Transverse colon (tissue), 4 donors: ENCODE measurements at places on chromosomes 11 and 22. TPM values are rescaled to one million over a fixed set of nuclear protein-coding genes. Genes with fewer than 3 reads are reported as not detected.
A peak's percentile ranks its signal among the peaks of the same experiment; 100 is the strongest.

Gene GRIK4
- total RNA-seq: not detected

Gene GDPD5
- total RNA-seq: 3.7 TPM

Gene TMEM191C
- 6.8 TPM for total RNA-seq

Gene ABCC8
- 3.2 TPM for total RNA-seq

- no peaks in the 10 kb centered on the region for H3K4me1 ChIP-seq
- H3K27me3 ChIP-seq: no peaks in the 10 kb centered on the region
- H3K36me3 ChIP-seq: no peaks in the 10 kb centered on the region
- no peak for DNase-seq
- no peak overlapping the region for H3K4me3 ChIP-seq
Measured at GRCh38 chr11:47869544-47870393, 21.6 kb upstream of the NUP160 start.

- peak; percentile 41 for DNase-seq
- H3K27me3 ChIP-seq: no peaks in the 10 kb centered on the region
- no peak within 1 kb of the TSS for H3K4me3 ChIP-seq
- peaks cover 8% of the 10 kb centered on the region for H3K4me1 ChIP-seq
- H3K36me3 ChIP-seq: no peaks in the 10 kb centered on the region
Measured at GRCh38 chr22:39097098-39098020, at the start of gene APOBEC3H. TSS of gene APOBEC3H (plus strand) at chr22:39097244. CDS start at chr22:39100279, 3,035 bp downstream.

DNA sequence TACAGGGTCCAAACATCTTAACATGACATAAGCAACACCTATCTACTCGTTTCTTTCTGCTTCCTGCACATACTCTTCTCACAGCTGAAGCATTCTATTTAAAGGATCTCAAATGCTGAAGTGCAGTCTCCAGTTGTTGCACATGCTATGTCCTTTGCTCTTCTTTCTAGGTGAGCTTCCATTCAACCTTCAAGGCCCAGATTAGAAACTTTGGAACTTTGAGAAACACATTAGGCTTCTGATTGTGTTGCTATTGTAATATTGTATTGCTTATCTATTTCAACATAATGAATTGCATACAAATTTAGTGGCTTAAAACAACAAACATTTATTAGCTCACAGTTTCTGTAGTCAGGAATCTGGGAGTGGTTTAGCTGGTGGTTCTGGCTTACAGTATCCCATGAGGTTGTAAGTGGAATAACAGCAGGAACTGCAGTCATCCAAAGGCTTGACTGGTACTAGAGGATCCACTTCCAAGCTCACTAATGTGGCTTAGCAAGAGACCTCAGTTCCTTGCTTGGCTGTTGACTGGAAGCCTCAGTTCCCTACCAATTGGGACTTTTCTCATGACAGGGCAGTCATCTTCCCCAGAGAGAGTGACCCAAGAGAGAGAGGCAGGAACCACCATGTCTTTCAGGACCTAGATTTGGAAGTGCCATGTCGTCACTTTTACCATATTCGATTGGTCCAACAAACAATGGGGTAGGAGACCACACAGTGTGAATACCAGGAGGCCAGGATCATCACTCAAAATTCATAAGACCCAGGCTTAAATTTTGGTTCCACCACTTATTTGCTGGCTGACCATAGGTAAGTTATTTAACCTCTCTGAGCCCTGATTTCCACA is 27.2 kb upstream of the RASSF10 start:
- no peak overlapping the region for H3K4me3 ChIP-seq
- H3K27ac ChIP-seq: no peak overlapping the region
- no peaks in the 10 kb centered on the region for H3K36me3 ChIP-seq
- H3K4me1 ChIP-seq: no peaks in the 10 kb centered on the region
- no peaks in the 10 kb centered on the region for H3K27me3 ChIP-seq

DNA sequence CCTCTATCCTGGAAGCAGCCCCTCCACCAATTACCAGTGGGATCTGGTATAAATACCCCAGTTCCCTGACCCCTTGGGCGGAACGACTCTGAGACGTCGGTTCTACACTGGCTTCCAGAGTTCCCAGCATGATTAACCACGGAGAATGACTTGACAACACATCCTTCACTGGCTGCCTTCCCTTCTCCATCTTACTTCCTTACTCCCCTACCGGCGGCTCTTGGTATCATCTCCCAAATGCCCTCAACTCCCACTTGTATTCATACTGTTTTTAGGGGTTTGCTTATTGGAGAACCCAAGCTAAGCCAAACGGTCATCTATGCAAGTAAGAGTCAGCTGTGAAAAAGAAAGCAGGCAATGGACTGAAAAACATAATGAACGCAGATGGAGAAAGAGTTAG is 56.1 kb downstream of the APOL3 start:
- H3K27me3 ChIP-seq: peaks cover 3% of the 10 kb centered on the region
- H3K27ac ChIP-seq: no peak overlapping the region
- H3K36me3 ChIP-seq: no peaks in the 10 kb centered on the region
- no peak for DNase-seq
- H3K4me1 ChIP-seq: no peaks in the 10 kb centered on the region

- no peaks in the 10 kb centered on the region for H3K36me3 ChIP-seq
- H3K27ac ChIP-seq: no peak overlapping the region
- no peak overlapping the region for H3K4me3 ChIP-seq
- DNase-seq: no peak
Measured at GRCh38 chr11:34208266-34209135, 103.1 kb downstream of the NAT10 start.

DNA sequence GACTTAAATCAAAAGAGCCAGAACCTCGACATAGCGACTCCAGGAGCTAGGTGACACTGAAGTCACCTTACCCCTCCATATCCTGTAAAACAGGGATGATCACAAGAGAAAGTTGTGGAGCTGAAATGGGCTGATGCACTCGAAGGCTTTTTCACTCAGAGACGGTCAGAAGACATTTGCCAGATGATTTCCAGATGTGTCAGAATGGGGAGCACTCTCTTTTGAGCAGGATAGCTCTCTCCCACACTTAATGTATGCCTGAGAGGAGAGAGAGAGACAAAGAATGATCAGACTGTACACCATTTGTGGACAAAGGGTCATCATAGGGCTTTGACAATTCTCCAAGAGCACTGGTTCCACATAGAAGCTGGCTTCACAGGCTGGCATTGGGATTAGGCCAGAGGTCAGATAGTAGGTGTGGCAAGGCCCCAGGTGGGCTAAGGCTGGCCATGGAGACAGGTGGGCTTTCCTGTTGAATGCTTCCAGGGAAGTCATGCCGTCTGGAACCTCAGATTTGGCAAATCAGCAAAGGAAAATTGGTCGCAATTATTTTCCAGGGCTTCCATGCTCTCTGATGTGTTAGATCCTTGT is 42.3 kb upstream of the ETS1 start:
- H3K36me3 ChIP-seq: no peaks in the 10 kb centered on the region
- H3K4me1 ChIP-seq: peaks cover 12% of the 10 kb centered on the region
- H3K27me3 ChIP-seq: no peaks in the 10 kb centered on the region
- no peak overlapping the region for H3K4me3 ChIP-seq

- H3K27me3 ChIP-seq: peaks cover 14% of the 10 kb centered on the region
- H3K27ac ChIP-seq: no peak overlapping the region
- H3K36me3 ChIP-seq: no peaks in the 10 kb centered on the region
- no peak for DNase-seq
Measured at GRCh38 chr22:39723899-39724351, 153.4 kb downstream of the CACNA1I start.

- H3K27me3 ChIP-seq: no peaks in the 10 kb centered on the region
- H3K36me3 ChIP-seq: no peaks in the 10 kb centered on the region
- no peak overlapping the region for H3K4me3 ChIP-seq
Measured at GRCh38 chr11:17525570-17525969, 18.6 kb downstream of the USH1C start.

- no peaks in the 10 kb centered on the region for H3K27me3 ChIP-seq
- peak; percentile 61 for DNase-seq
- peak overlapping the region; percentile 100 for H3K27ac ChIP-seq
- H3K36me3 ChIP-seq: no peaks in the 10 kb centered on the region
- peaks cover 66% of the 10 kb centered on the region for H3K4me1 ChIP-seq
Measured at GRCh38 chr11:118921121-118921928, 4.4 kb downstream of the BCL9L start.

DNA sequence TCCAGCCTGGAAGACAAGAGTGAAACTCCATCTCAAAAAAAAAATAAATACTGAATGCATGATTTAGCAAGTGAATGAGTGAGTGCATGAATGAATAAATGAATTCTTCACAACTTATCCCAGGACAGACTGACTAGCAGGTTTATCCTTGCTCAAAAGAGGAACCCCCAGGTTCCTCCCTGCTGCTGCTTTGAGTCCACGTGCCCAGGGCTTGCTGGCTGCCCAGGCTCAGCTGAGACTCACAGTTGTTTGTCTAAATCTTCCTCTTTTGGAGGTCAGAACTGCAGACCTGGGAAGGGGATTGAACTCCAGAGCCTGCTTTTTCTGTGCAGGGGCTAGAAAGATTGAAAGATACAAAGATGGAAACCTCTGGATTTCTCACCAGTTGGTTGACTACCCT is 117.4 kb upstream of the TMEM45B start:
- H3K4me3 ChIP-seq: no peak overlapping the region
- peaks cover 16% of the 10 kb centered on the region for H3K27me3 ChIP-seq
- no peaks in the 10 kb centered on the region for H3K36me3 ChIP-seq
- no peak overlapping the region for H3K27ac ChIP-seq
- no peaks in the 10 kb centered on the region for H3K4me1 ChIP-seq

- H3K36me3 ChIP-seq: no peaks in the 10 kb centered on the region
- no peaks in the 10 kb centered on the region for H3K27me3 ChIP-seq
- no peak overlapping the region for H3K4me3 ChIP-seq
- peak; percentile 36 for DNase-seq
Measured at GRCh38 chr11:2761131-2762030, 61.6 kb upstream of the KCNQ1OT1 start.
